Astrocyte of the cerebellum (primary cell): ENCODE measurements at places on chromosomes 1 and 21.

DNA sequence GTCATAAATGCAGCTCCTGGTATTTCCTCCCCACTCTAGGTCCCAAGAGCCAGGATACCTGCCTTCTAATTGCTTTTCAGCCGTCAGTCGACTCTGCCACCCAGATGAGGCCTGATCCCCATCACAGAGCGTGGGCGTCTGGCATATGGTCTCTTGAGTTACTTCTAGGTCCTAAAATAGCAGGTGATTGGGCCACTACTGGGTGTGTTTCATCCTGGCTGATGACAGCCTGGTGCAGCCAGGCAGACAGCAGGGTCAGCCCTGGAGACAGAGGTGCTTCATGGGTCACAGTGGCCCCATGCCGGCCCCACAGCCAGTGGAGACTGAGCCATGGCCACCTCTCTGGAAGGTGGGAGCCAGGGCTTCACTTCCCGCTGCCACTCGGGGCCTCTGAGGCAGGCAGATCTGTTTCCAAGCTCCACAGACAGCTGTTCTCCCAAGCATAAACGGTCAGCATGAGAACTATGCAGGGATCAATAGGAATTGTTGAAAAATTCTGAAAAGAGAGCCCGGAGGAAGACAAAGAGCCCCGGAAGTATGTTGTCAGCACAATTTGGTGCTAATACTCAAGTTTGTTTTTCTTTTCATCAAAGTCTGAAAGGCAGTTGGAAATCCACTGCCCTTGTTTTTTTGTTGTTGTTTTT is 83.0 kb downstream of the MAN1C1 start:
- DNase-seq, result no peak

- no peak for DNase-seq
Observed at GRCh38 chr1:230861970-230862595, 6.2 kb downstream of the C1orf198 start.

DNA sequence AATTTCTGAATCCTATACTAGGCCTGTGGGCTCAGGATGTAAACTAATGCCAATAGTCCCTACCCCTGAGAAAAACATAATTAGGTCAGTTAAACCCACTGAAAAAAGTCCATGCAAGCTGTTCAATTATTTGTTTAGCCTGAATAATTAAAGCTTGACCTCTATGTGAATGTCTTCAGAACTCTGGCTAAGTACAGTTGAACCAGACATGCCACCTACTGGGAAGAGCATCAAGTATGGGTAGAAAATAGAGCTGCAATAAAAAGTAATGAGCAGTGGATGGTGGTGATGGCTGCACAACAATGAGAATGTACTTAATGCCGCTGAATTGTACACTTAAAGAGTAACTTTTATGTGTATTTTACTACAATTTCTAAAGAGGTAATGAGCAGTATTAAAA is 23.6 kb upstream of the SLC19A2 start:
- DNase-seq, result no peak

GRCh38 chr1:43427941-43428340 is 25.8 kb downstream of the HYI start:
- DNase-seq, result no peak

DNA sequence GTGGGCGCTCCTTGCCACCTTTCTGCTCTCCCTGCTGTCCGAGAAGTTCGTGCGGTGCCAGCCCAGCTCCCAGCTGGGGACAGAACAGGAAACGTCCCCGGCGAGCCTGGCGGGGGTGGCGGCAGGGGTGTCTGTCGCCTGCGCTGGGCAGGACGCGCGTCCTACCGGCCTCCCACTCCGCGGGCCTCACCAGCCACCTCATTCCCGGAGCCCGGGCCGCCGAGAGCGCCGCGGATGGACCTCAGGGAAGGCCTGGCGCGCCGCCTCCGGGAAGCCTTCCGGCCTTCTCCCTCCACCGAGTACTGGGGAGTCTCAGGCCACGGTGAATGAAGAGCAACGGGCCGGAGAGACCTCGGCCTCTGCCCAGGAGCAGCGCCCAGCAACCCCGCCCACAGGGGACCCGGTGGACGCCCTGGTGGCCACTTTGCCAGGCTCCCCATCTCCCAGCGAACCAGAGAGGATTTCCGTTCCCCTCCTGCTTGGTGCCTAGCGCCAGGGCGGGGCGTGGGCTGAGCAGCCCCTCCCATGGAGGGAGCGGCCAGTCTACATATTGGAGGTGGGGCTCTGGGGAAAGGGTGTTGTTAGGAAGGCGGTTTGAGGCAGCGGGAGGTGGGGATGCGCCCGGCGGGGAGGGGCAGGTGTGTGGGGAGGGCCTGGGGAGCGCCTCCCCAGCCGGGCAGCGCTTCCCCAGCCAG is 9.5 kb upstream of the TNFRSF14 start:
- DNase-seq, result no peak

DNA sequence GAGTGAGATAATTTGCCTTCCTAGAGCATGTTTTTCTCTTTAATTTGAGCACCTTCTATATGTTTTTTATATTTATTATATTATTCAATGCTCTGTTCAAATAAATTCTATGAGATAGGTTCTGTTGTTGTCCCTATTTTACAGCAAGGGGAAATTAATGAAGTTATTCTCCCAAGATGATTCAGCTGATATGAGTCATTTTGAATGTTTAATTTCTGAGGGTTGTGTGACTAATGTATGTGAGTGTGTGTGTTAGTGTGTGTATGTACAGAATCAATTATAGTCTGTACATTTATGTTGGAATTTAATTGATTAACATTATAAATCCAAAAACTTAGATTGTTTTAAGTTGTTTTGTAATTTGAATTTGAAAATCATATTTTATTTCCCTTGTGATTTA is 1536.7 kb upstream of the B3GALT2 start:
- DNase-seq, result no peak

GRCh38 chr1:51565009-51565408 is 45.9 kb upstream of the EPS15 start:
- no peak for DNase-seq
